GM04503 (cell line): ENCODE measurements at places on chromosomes 1 and 21.
A peak's percentile ranks its signal among the peaks of the same experiment; 100 is the strongest.

GRCh38 chr1:207579436-207579799, 65.5 kb upstream of the CR1L start:
- DNase-seq = peak; percentile 18

GRCh38 chr1:233796146-233796783, 108.2 kb upstream of the SLC35F3 start:
- DNase-seq = no peak

DNA sequence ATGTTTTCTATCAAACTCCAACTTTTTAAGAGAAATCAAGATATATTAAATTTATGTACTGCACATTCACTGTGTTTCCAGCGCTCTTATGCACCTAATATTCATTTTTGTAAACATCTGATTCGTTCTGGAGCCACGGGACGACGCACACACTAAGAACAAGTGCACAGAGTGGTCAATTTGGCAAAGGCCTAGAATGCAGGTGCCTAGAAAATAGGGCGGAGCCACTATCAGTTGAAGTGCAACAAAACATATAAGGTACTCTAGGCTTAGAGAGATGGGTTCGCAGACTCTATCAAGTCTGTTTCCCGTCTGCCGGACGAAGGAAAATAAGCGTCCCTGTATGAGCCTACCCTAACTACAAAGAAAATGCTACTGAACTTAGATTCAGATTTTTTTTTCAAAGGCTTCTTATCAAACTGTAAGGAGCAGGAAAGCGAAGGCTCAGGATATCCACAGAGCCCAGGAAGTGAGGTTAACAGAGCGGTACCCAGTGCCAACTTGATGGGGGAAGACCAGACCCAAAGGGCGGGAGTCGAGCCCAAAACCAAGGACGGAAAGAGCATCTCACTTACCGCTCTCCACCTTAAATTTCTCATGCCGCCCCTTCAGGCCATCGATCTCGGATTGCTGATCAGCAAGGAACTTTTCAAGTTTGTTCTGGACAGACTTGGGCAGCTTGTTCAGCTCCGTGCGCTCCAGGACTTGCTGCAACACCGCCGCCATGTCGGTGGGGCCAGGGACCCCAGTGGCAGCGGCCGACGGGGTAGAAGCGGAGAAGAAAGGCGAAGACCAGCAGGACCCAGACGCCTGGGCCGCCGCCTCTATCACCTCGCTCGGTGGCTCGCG, 526 bp downstream of the TPR start:
- peak; percentile 16 for DNase-seq

- DNase-seq = no peak
Measured at GRCh38 chr1:209455661-209456358, 127.7 kb upstream of the CAMK1G start.

DNA sequence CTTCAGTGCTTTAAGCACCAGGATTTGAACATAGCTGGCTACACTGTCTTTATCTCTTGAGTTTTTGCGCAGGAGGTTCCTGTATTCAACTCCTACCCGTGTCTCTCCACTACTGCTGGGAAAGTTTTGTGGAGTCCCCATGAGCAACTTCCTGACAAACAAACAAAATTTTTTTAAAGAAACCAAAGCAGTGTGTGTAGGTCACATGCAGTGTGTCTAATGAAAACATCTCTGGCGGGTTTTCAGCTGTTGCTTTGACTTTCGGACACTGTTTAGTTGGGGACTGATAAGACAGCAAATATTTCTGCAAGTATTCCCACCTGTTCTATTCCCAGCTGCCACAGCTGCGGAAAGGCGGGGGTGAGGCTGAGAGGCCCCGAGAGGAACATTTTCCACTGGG, 2.0 kb downstream of the PSEN2 start:
- DNase-seq = no peak

GRCh38 chr1:26768755-26769154, 19.0 kb upstream of the PIGV start:
- peak; percentile 83 for DNase-seq

- DNase-seq = no peak
Measured at GRCh38 chr1:231494439-231495110, 33.9 kb upstream of the TSNAX start.

DNA sequence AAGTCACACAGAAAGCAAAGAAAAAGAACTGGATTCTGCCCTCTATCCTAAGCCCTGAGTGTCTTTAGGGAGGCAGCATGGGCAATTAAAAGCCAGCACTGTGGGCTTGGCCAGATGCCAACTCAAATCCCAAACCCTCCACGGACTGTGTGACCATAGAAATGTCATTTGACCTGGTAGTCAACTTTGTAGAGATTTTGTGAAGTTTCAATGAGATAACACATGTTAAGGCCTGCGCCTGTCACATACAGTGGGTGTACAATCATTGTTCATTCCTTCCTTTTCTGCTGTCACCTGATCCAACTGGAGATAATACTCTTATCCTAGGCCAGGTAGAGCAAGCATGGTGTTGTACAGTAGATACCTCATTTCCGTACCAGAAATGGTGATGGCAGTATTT, 54.2 kb downstream of the TMEM53 start:
- DNase-seq = no peak

DNA sequence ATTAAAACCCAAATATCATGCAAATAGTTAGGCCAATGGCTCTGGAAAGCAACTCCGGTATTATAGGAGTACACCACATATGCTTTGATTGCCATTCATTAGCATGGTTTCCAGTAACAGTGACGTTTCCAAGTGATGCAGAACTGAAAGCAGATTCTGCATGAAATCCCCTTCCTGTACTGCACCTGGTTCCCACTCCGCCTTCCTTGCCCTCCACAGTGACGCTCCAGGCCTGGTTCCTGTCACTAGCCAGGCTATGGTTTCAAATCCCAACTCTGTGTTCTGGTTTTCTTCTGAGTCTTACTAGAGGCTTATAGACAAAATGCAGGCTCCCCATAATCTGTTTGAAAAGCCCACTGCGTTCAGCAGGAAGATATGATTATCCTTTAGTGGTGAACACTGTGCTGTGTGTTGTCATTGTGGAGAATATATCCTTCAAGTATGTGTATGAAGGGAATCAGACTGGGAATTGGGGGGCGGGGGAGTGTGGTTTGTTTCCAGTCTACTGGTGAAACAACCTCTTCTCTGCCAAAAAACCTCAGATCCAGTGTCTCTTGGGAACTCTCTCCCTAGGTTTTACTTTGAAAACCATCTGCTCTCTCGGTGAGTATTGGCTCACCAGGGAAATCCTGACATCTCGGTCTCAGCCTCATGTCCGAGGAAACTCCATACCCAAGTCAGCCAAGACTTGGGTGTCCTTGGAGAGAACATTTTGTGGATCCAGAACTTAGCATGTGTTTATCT, 78.7 kb downstream of the TYW3 start:
- no peak for DNase-seq

GRCh38 chr21:35611708-35612132, 448.6 kb downstream of the SETD4 start:
- DNase-seq = no peak

- DNase-seq = peak; percentile 64
Measured at GRCh38 chr1:221839782-221840395, 98.0 kb upstream of the DUSP10 start.

GRCh38 chr1:225688345-225688744, 35.4 kb upstream of the ENAH start:
- no peak for DNase-seq

DNA sequence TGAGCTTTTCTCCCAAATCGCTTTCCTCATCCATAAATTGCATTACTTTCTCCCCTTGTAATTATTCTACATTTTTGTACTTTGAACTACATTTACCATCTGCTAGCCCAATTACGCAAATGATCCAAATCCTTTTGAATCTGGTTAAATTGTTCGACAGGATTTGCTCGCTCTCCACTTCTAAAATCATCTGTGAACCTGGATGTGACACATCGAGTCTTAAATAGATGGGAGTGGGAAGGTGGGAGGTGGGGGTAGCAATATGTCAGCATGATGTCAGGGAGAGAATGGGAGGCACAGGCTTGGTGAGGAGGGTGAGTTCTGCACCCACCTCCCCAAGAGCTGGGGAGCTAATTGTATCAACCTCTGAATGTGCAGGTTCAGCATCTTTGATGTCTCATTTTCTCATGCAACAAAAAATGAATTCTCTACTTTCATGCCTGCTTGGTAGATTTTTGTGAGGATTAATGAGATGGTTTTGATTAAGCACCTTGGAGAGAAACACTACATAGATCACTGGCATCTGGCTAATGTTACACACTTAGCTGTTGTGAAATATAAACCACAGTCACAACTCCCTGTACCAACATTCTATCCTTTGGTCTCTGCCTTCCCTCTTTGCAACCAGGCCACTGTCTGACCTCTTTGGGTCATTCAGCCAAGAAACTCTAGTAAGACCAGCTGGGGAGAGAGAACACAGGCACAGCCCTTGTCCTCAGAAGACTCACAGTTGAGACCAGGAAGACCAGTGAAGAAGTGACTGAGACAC, 165.1 kb downstream of the DAB1 start:
- DNase-seq = peak; percentile 24

DNA sequence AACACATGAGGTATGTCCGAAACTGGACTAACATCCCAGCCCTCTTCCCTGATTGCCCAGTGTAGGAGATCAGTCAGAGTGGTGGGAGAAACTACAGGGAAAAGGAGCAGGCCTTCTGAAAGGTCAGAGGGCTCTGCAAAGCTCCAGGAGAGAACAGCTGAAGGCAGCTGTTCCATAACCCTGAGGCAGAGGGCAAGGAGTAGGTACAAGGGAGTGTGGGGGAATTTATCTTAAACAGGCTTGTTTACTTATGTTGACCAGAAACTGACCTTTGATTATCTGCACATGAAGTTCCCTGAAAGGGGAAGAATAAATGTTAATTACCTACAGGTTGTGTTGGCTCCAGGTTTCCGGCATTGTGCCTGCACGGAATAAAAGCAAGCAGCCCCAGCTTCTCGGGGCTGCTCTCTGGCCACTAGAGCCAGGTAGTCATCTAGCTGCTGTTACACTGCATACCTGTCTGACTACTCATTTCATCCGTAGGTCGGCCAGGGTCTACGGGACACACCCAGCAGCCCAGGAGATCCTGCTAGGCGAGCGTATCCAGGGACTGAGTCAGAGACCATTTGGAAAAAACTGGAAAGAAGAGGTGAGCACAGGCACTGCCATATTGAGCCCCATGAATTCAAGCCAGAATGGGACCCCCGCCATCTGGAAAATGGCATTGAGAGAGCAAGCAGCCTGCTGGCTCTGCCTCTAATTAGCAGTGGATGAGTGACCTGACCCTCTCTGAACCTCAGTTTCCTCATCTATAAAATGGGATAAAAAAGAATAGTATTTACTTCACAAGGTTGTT, 14.9 kb upstream of the PAQR7 start:
- DNase-seq = no peak

GRCh38 chr1:214369364-214369763, 88.4 kb downstream of the SMYD2 start:
- no peak for DNase-seq

GRCh38 chr21:45169682-45170081, 95.3 kb downstream of the ADARB1 start:
- DNase-seq = no peak

DNA sequence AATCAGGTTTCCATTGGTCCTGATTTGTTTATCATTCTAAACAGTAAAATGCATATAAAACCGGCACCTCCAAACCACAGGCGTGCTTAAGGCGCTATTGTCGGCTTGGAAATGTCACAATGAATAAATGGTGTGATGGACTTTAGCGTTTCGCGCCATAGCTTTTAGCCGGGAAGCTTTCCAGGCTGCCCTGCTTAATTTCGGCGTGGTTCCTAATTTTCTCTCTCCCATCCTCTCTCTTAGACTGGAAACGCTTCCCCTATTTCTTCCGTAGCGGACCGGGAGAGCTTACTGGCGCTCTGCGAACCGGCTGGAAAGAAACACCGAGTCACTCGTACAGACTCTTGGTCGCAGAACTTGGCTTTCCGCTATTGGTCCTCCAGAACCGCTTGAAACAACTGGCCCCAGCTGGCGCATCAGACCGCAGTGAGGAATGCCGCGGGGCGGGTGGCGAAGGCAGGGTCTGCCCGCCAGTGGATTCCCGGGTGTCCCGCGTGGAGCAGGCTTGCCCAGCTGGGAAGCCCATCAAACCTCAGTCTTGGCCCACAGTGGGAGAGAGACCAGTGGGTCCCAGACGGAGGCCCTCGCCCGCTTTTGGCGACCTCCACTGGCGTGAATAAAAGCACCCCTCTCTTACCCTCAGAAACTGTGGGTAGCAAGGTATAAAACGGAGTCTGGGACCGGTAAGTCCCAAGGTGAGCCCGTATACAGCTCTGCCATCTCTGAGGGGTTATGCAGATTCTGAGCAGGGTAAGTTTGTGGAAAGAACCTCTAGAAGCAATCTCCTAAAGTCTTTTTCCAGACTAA, 4.0 kb upstream of the LHX8 start:
- no peak for DNase-seq

DNA sequence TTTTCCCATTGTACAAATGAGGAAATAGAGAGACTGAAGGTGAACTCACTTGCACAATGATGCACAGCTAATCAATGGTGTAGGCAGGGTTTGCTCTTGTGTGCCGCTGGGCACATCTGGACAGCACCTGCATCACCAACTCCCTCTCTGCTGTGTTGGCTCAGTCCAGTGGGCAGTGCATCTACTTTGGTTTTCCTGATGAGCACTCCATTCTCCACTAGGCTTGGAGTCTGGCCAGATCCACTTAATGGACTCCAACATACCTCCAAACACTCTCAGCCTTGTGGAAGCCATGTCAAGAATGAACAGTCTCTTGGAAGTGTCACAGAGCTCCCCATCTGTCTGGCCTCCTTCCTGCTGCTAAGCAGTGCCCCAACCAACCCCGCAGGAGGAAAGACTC, 152.2 kb downstream of the HIVEP3 start:
- no peak for DNase-seq

DNA sequence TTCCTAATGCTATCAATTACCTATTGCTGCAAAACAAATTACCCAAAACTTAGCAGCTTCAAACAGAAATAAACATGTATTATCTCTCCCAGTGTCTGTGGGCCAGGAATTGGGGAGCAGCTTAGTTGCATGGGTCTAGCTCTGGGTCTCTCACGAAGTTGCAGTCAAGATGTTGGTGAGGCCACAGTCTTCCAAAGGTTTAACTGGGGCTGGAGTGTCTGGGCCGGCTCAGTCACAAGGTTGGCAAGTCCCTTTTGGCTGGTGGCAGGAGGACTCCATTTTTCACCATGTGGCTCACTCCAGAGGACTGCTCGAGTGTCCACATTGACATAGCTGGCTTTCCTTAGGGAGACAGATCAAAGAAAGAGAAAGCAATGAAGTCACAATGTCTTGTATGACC, 5.0 kb upstream of the LRP8 start:
- DNase-seq = no peak

- no peak for DNase-seq
Measured at GRCh38 chr1:87167848-87168525, 160.7 kb upstream of the LMO4 start.

- no peak for DNase-seq
Measured at GRCh38 chr1:52913014-52913413, 8.5 kb downstream of the ECHDC2 start.

GRCh38 chr1:62307446-62307845, 11.8 kb downstream of the KANK4 start:
- DNase-seq = no peak

DNA sequence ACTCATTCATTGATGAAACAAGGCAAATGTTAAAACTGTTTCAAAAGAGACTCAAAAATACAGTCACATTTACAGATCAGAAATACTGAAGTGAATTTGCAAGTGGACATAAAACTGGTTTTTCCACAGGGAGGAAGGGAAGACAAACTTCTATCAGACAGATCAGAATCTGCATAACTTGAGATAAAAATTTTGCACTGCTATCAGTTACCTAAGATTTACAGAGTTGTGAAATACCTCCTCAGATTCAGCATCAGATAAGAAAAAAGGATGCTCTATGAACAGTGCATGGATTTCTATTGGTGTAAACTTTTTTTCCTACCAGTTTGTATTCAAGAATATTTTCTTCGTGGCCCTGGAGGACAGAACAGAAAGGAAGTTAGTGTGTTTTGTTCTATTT, 575.4 kb downstream of the RWDD3 start:
- no peak for DNase-seq

GRCh38 chr1:168972887-168973286, 133.6 kb upstream of the ATP1B1 start:
- no peak for DNase-seq
